ENCODE measurements at places on chromosomes 3 and 15. TPM values are rescaled to one million over a fixed set of nuclear protein-coding genes. Genes with fewer than 3 reads are reported as not detected.

KLHL6 gene
- polyA plus RNA-seq = 6.1 TPM

DNA sequence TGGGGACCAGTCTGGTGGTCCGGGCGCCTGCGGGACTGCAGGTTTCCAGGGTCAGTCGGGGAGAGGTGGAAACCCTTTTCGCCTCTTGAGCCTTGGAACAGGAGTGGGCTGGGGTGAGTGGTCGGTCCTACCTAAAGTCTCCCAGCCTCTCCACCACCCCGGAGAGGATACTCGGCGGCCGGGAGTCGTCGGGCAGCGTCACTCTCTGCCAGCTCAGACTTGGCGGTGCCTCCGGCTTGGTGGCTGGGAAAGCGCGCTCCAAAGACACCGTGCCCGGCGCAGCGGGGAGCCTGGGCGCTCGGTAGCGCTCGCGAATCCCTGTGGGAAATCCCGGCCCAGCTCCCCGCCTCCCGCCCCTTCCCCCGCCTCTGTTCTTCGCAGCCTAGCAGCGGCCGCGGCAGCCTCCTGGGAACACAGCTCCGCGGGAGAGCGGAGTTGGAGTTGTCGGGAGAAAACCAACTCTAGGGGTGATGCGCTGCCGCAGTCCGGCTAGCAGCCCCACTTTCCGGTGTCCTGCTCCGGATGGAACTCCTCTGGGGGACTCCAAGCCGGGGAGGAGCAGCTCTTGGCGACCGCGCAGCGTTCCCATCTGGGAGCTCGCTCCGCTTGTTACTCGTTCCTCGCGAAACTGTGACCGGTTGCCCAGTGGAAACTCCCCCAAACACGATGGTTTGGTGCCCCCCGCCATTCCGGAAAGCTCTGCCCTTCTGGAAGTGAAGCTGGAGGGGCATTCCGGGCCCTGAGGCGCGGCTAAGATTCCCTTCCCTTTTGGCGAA is 1.4 kb downstream of the EPHB1 start:
- no peak for DNase-seq

DNA sequence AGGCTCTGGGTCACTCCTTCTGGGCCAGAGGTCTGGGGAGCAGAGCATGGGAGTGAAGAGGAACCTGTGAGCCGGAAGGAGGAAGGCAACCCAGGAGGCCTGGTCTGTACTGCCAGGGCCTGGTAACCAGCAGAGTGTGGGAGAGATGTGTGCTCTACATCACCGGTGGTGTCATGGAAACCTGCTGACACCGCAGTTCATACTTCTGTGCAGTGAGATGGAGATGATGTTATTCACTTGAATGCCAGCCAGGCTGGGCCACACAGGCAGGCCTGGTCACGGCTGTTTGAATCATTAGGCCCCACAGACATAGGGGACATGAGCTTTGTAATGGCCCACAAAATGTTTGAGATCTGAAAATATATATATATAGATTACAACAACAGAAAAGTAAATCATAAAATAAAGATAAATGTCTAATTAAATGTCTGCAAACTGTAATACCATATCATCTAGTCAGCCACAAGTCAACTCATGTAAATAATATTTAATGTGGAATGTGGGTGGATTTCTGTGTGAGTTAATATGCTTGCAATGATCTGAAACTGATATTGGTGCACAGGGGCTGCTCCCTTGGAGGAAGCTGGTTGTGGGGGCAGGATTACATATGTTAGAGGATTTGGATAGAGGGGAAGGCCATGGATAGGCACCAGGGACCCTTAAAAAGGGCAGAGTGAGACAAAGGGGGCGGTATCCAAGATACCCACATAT is 108.5 kb upstream of the PFN2 start:
- no peak for DNase-seq

GRCh38 chr3:111767756-111768445 is 91.2 kb upstream of the PHLDB2 start:
- no peak for DNase-seq

- no peak for DNase-seq
Observed at GRCh38 chr3:173774294-173774693, 376.8 kb downstream of the NLGN1 start.

DNA sequence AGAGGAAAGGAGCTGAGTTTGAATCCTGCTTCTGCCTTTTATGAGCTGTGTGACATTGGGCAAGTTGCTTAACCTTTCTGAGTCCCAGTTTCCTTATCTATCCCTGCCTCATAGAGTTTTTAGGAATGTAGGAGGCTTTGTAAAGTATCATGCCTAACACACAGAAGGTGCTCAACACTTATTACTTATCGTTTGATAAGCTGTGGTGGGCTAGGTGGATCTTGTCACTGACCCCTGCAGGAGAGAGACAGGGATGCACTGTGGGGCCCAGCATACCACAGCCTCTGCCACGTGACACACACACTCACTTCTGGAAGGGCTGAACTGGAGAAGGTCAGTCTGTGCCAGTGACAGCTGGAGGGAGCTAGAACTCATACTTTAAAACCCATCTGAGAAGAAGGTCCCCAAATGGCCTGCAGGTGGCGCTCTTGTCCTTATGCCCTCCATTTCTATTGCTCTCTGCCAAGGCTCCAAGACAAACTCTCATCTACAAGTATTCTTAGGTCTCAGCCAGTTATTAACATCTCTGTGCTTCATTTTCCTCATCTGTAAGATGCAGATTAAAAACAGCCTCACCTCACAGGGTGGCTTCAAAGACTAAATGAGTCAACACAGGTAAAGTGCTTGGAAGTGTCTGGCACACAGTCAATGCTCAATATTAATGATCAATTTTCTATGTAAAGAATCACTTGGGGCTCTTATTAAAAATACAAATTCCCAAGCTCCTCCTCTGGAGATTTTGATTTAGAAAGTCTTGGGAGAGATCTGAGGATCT is 57.5 kb upstream of the HACD2 start:
- peak; percentile 19 for DNase-seq

GRCh38 chr3:112582244-112582874 is 20.5 kb downstream of the SLC35A5 start:
- DNase-seq = peak; percentile 20

DNA sequence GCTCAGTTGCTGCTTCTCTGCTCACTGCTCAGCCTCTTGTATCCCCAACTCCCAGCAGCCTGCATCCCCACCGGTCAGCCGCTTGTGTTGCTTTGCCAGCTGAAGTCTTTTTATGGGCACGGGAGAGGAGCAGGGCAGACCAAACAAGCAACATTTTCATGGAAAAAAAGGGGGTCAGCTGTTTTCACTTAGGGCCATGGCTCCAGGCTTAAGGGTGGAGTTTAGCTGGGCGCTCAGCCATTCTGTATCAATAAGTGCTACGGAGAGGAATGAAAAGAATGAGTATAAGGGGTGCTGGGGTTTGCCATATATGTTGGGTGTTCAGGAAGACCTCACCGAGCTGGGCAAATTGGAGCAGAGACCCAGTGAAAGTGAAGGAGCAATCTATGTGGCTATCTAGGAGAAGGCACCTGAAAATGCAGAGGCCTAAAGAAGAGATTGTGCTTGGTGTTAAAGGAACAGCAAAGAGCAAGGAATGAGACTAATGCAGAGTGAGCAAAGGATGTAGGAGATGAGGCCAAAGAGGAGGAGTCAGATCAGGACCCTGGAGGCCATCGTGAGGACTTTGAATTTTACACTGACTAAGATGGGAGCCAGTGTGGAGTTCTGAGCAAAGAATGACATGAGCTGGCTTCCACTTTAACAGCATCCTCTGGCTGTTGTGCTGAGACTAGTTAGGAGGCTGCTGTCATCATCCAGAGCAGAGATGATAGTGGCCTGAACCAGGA is 16.6 kb upstream of the IREB2 start:
- no peak for DNase-seq

SPINK8 gene
- polyA plus RNA-seq = not detected

DNA sequence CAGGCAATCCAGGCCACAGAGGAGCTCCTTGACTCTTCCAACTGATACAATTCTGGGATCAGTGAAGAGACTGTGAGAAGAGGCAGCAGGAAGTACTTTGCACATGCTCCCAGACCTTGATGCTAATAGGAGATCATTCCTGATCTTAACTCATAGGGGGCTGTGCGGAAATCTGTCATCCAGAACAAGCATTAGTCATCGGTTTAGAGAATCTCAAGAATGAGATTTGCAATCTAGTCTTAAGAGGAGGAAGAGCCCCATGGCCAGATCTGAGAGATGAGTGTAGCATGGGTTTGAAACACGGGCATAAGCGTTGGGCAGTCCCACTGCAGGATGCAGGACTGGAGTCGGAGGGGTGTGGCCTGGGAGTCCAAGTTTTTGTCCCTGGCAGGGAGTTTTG is 1081.1 kb downstream of the NAALADL2 start:
- DNase-seq = no peak

COPG1 gene
- 35.2 TPM for polyA plus RNA-seq

GRCh38 chr15:62639906-62640605 is 402.5 kb upstream of the TPM1 start:
- DNase-seq = no peak
